Stimulated activated CD4-positive, alpha-beta T cell treated with anti-CD3 and anti-CD28 coated beads, Interleukin-12 subunit alpha, Interleukin-12 subunit beta, amount 100 ng/mL, for 48 hours (primary cell): ENCODE measurements at places on chromosomes 4 and X.

GRCh38 chrX:28920153-28920943, 333.1 kb downstream of the IL1RAPL1 start:
- no peak for DNase-seq

DNA sequence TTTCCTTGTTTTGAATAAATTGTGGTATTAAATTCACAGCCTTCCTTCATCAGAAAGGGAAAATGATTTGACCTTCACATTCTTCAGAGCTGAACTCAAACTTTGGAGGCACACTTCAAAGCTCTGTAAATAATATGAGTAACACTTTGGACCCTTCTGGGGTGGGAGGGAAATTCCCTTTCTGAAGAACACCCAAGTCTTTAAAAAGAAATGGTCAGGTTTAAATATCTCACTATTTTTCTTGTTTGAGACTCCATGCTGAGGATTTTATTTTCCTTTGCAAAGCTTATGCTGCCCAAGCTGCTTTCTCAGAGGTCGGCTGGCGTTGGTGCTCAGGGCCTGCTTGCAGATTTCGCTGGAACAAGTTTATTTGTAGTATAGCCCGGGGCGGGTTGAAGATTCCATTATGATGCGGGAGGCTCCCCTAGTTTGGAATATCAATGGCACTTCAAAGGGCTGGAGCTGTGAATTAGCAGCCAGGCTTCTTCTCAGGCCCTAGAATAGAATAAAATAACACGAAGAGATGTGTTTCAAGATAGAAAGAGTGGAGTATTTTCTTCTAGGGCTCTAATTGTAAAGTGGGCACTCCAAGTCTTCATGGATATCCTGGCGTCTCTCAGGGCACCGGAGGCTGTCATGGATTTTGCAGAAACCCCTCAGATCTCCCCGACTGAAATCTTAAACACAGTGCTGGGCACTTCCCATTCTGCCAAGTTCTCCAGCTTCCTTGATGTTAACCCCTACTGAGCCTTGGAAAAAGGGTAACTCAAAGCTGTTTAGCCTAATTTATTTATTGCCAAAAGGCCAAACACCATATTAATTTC, 315.6 kb downstream of the GPAT3 start:
- DNase-seq: no peak

DNA sequence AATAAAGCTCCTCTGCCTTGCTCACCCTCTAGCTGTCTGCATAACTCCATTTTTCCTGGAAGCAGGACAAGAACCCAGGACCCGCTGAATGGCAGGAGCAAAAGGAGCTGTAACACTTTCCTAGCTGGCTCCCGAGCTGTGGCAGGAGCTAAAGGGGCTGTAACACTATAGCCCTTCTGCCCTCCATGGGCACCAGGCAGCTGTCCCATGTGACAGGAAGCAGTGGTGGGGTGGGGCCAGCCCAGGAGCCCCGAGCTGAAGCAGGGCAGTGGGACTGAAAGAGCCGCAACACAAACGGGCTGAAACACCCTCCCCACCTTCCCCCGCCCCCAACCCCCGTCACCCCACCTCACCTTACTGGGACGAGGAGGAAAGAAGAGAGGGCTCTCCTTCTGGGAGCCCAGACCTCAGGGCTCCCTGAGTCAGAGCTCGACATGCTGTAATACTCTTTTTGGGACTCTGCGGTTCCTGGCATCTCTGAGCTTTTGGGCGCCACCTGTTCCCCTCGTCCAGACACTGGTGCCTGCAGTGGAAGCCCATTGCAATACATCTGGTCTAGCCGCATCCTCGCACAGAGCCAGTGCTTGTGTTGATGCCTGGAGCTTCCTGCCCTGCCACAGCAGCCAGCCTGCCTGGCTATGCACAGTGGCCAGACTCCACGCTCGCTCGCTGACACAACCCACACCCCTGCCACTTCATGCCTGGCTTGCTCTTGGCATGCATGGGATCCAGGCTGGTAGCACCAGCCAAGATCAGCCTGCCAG, 39.4 kb downstream of the PPM1K start:
- DNase-seq: peak; percentile 6

GRCh38 chr4:132065940-132066495, 1083.1 kb upstream of the PCDH10 start:
- DNase-seq: no peak

GRCh38 chrX:39176105-39176504, 374.8 kb downstream of the MID1IP1 start:
- no peak for DNase-seq

DNA sequence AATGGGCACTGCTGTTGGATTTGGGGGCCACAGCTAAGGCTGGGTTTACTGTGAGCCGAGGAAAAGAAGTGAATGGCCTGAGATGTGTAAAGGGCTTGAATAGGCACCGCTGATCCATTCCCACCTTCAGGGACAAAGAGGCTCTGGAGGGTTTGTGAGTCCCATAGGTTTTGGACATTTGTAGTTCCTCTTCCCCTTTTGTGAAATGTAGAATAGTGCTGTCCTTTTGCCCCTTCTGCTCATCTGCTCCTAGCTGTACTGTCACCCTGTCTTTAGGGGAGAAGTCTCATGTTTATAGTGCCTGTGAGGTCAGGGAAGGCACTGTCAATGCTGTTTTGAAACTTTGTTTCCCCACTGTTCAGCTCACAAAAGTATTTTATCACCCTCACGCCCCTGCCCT, 26.4 kb upstream of the CLCN4 start:
- no peak for DNase-seq

GRCh38 chr4:105191621-105192210, 45.0 kb downstream of the TET2 start:
- DNase-seq: no peak

- DNase-seq: no peak
Measured at GRCh38 chr4:155667568-155668511, 1.2 kb downstream of the GUCY1A1 start.

- no peak for DNase-seq
Measured at GRCh38 chr4:120777459-120777858, 145.1 kb downstream of the PRDM5 start.

GRCh38 chrX:154603438-154604430, 15.3 kb downstream of the CTAG1B start:
- no peak for DNase-seq

- DNase-seq: peak; percentile 19
Measured at GRCh38 chr4:37666625-37667071, 19.5 kb downstream of the RELL1 start.

DNA sequence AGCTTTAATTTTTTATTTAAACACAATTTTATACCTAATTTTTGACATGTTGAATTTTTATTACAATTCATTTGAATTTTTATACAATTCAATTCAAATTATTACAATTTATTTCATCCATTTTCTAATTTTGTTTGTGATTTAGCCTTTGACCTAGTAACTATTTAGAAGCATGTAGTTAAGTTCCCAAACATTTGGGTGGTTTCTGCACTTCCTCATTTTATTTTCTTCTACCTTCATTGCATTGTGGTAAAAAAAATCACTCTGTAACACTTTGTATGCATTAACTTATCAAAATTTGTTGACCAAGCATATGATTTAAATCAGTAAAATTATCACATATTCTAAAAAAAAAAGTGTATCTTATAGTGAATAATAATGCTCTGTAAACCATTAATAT, 928.9 kb downstream of the ARAP2 start:
- DNase-seq: no peak

DNA sequence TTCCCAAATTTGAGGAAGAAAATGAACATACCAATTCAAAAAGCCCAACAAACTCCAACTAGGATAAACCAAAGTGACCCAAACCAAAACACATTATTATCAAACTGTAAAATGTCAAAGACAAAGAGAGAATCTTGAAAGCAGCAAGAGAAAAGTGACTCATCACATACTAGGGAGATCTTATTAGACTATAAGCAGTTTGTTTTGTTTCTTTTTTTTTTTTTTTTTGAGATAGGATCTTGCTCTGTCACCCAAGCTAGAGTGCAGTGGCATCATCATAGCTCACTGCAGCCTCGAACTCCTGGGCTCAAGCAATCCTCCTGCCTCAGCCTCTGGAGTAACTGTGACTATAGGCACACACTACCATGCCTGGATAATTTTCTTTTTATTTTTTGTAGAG, 12.6 kb downstream of the C4orf36 start:
- no peak for DNase-seq

- peak; percentile 3 for DNase-seq
Measured at GRCh38 chr4:7324651-7325121, 110.0 kb downstream of the PSAPL1 start.

GRCh38 chr4:116838609-116839008, 246.8 kb downstream of the TRAM1L1 start:
- no peak for DNase-seq

DNA sequence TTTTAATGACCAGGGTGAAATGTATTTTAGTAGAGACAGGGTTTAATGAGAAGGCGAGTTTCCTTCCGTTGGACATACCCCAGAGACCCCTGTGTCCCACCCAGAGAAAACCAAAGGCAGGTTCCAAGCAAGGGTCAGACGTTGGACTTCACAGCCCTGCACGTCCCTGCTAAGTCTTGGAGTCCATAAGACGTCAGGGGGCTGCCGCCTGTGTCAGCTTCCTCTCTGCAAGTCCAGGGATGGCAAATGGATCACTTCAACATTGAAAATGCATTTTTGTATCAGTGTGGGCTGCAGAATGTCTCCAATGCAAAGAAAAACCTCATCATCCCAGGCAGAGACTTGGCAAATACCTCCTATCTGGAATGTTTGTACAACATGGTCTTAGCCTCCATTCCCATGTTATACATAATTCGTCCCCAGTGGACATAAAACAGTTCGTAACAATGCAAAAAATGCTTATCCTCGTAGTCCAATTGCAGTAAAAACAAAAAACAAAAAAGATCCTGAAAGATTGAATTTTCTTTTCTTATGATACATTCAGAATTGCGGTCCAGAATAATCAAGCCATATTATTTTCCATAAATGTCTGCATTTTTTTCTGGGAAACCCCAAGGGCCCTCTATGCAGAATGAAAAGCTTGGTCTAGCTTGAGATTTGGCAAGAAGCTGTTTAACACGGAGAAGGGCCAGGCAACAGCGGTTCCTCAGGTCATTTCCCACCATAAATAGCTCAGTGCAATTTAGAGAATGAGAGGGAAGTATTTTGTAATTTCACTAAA, 190.9 kb downstream of the SHOX start:
- no peak for DNase-seq
